Urinary bladder (tissue), 4 donors: ENCODE measurements at places on chromosomes 7 and 10. TPM values are rescaled to one million over a fixed set of nuclear protein-coding genes. Genes with fewer than 3 reads are reported as not detected.

- DNase-seq = no peak
Measured at GRCh38 chr10:61175316-61175715, 231.3 kb upstream of the RHOBTB1 start.

DNA sequence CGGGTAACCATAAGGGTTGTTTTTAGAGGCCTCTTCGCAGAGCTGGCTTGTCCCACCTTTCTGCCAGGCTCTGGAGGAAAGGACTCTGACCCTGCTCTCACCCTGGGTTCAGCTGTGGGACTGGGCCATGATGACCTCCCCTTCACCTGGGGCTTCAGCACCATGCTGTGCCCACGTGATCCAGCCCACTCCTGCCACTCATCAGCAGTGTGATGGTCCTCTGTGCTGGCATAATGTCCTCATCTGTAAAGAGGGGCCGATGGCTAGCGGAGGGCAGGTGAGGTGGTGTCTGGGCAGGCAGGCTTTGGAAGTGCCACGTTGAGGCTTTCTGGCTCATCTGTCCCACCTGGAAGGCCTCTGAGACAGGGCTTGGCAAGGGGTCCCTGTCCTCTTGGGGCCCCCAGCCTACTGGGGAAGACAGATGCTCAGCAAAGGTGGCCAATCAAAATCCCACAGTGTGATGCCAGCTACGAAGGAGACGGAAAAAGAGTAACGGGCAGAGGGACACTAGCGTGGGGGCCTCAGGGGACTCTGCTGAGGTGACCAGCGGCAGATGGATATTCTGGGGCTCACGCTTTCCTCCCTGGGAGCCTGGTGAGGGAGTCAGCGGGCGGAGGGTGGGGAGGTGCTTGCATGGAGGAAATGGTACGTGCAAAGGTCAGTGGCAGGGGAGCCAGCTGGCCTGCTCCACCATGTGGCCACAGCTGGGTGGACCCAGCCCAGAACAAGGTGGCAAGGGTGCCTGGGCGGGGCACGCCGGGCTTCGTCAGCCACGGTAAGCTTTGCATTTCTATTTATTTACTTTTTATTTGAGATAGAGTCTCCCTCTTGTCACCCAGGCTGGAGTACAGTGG lies 5.4 kb downstream of the LRWD1 start:
- no peak for DNase-seq

- DNase-seq = no peak
Measured at GRCh38 chr10:2866569-2866968, 200.8 kb upstream of the PFKP start.

DNA sequence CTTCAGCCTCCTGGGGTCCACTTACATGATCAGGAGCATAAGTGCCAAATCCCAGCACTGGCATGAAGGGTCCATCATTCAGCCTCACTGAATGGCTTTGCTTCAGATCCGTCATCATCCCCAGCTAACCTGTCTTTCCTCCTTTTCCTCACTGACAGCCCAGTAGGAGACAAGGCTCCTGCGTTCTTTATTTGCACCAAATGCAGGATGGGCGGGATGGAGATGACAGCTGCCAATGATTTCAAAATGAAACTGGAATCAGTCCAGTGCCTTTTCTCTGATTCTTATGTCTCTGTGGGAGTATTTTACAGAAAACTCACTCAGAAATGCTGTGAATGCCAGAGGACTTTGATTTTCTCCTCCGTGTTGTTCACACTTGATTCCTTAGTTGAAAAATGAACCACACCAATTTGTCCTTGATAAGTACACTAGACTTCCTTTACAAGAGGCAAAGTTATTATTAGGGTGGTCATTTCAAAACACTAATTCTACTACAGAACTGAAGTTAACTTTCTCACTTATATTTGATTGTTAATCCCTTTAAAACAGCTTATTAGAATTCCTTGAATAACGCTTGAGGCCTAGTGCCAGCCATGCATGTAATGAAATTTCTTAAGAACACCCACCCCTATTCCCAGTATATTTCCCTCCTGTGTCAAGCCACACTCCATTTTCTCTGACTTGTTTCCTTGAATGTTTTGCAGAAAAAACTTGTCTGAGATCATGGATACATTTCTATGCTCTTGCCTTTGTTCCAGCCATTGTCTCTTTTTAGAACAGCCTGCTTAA lies at the start of gene AKR1C8:
Gene AKR1C8 (minus strand): TSS at position 164 of the 789 bp plus-strand sequence. CDS start 46 bp downstream, at position 118.
- DNase-seq = no peak

- DNase-seq = no peak
Measured at GRCh38 chr10:72337039-72337629, 17.6 kb downstream of the DNAJB12 start.

DNA sequence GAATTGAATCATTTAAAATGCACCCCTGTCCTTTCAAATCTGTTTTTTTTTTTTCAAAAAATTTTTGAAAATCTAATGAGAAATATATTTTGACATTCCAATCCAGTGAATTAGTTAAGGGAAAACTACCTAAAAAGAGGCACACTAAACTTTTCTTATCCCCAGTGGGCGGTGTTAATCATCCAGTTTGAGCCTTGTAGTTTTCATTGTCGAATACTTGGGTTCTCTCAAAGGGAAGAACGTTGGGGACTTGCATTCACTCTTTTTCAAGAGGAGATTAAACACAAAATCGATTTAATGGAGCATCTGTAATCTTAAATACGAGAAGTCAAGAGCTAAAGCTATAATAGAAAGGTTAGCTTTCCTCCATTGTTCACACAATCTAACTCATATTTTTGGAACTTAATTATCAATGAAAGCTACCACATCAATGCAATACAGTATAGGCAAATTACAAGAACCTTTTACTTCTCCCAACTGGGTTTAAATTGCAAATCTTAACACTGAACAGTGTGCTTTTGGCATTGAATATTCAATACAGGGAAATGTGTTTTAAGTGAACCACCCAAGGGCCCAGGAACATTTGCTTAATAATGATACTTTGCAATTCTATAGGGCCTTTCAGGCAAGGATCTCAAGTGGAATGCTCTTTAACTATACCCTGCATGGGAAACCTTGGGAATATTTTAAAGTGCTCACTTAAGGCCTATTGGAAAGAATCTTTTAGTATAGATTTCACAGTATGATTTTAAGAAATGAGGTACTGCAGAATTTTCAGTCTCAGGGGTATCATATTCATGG lies 13.1 kb upstream of the SP8 start:
- no peak for DNase-seq

DNA sequence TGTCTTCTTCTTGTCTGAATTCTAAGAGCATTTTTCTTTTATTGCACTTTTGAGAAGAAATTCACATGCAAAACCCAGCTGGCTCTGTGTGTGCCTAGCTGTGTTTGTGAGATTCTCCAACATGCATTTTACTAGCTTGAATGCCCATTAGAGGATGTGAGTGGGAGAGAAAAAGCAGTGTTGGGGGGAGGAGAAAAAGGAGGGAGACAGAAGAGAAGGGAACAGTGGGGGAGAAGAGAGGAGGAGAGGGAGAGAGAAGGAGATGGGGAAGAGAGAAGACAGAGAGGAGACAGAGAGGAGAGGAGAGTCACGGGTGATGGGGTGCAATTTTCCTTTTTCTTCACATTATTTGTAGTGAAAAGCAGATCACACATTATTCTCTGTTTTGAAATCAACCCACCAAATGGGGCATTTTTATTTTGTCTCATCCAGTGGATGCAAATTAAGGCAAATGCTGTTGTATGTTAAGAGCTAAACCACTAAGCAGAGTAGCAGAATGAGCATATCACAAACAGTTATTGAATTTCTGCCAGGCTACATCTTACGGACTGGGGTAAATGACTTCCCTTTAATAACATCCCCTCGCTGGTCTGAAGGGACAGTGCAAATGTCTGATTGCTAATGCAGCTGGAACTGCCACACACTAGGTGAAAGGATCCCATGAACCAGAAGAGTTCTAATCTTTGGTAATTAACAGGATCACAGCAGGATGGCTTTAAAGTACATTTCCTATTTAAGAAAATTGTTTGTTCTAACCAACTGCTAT lies 849 bp downstream of the LRRN3 start:
- DNase-seq = no peak

- no peak for DNase-seq
Measured at GRCh38 chr7:81533426-81533825, 236.4 kb downstream of the HGF start.

DNA sequence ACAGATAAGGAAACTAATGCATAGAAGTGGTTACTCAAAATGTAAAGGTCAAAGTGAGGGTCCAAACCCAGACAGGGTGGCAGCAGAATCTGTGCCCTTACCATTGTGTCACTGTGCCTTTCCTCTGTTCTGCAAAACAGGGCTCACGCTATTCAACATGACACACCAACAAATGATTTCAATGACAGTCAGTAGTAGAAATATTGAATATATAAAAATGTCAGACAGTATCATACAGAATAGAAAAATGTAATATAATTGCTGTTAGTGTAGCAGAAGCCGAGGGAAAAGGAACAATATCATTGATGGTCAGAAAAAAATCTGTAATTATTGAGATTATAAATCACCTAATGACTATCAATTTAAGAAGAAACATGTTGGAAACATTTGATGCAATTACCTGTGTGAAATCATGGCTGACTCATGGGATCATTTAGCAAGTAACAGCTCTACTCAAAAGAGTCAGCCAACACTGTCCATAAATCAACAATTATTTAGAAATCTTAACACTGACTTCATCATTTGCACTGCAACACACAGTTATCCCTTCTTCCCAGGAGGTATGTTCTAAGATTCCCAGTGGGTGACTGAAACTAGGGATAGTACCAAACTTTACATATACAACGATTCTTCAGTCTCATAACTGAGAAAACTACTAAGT lies 198.7 kb downstream of the DGKI start:
- no peak for DNase-seq

DNA sequence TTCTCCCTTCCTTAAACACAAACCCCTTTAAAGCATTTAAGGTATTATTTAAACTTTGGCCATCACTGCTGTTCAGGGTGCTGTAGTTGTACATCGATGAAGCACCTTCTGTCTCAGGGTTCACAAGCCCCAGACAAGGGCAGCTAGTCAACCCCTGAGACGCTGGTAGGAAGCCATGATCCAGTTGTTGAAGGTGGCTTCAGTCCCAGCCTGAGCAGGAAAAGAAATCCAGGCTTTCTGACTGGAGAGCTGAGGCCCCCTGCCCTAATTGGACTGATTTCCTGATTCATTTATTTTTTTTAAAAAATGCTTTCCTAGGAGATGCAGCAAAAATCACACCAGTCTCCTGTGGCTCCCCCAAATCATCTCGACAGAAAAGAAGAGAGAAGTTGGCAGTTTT lies 15.8 kb downstream of the CPA1 start:
- DNase-seq = no peak

- DNase-seq = no peak
Measured at GRCh38 chr10:119470920-119471702, 71.4 kb downstream of the RGS10 start.

DNA sequence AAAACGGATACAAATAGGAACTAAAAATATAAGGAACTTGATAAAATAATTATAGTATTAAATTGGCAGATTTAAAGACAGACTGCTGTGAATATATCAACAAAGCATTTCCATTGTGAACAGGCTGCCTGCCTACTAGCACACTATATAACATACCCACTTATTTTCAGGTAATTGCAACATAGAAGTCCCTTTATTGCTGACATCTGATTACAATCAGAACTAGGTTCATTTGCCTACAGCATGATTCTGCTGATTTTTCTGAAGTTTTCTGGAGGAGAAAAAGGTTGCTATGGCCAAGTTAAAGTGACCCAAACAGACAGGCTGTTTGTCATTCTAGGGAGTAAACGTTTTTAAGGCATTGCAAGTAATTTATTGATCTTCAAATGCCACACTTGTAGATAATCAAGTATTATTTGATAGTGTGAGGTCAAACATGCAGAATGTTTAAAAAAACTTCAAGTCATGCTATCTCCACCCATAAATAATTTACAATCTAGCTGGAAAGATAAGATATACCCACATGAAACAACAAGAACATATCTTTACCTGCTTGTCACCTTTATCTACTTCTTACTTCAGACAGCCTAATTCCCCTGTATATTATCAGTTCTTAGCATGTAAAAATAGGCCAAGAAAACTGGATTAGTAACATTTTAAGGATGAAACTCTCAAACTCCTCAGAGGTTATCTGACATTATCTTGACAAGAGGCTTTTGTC lies 40.5 kb downstream of the MTPN start:
- no peak for DNase-seq

GRCh38 chr10:79070606-79071395 lies 2.0 kb downstream of the ZMIZ1 start:
- DNase-seq = no peak

- DNase-seq = no peak
Measured at GRCh38 chr10:84310470-84310869, 17.9 kb upstream of the CCSER2 start.

- DNase-seq = no peak
Measured at GRCh38 chr7:43363035-43363791, 219.7 kb upstream of the STK17A start.

- DNase-seq = no peak
Measured at GRCh38 chr10:13613519-13613918, 26.8 kb downstream of the PRPF18 start.

GRCh38 chr10:128150561-128150960 lies 24.3 kb upstream of the MKI67 start:
- DNase-seq = no peak

DNA sequence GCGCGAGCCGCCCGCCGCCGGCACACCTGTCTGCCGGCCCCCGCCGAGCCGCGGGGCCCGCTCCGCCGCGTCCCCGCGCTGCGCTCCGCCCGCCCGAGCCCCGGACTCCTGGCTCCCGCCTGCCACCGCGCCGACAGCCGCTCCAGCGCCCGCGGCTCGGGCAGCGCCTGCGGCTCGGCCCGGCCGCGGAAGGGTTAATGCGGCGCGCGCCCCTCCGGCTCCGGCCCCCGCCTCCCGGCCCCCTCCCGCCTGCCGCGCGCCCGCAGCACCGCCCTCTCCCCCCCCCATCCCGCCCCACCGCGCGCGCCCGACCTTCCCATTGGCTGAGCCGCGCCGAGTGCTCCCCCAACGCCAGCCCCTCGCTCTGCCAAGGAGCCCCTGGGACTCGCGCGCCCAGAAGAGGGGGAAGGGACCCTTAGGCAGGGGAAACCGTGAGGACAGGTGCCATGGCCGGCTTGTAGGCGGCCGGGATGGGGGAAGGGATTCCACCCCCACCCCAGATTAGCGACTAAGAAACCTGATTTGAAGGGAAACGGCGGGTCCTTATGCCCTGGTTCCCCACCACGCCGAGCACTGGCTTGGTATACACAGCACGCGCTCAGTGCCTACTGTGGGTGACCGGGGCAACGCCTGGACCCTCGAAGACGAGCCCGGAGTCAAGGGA lies at the start of gene KCNH2:
Gene KCNH2 (minus strand): TSS at position 196 of the 664 bp plus-strand sequence. CDS start 408 bp downstream, outside the sequence.
- DNase-seq = no peak

GRCh38 chr7:97342512-97342911 lies 225.0 kb downstream of the SDHAF3 start:
- DNase-seq = no peak

DNA sequence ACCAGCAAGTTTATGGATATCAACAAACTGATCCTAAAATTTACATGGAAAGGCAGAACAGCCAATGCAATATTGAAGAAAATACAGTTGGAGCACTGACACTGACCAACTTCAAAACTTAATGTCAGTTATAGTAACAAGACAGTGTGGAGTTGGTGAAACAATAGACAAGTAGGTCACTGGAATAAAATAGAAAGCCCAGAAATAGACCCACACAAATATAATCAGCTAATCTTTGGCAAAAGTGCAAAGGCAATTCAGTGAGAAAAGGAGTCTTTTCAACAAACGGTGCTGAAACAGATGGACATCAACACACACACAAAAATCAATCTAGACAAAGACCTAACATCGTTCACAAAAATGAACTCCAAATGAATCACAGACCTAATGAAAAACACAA lies 13.8 kb downstream of the RSU1 start:
- no peak for DNase-seq

The MET gene
- polyA plus RNA-seq = 8.0 TPM

The FAM180A gene
- polyA plus RNA-seq = 2.9 TPM

The C10orf120 gene
- not detected for polyA plus RNA-seq

The OIT3 gene
- polyA plus RNA-seq = 0.08 TPM

The NPTX2 gene
- polyA plus RNA-seq = 12.1 TPM

The IDI2 gene
- polyA plus RNA-seq = not detected

The AHCYL2 gene
- polyA plus RNA-seq = 9.0 TPM
